ENCODE measurements at places on chromosomes 1 and 21.

DNA sequence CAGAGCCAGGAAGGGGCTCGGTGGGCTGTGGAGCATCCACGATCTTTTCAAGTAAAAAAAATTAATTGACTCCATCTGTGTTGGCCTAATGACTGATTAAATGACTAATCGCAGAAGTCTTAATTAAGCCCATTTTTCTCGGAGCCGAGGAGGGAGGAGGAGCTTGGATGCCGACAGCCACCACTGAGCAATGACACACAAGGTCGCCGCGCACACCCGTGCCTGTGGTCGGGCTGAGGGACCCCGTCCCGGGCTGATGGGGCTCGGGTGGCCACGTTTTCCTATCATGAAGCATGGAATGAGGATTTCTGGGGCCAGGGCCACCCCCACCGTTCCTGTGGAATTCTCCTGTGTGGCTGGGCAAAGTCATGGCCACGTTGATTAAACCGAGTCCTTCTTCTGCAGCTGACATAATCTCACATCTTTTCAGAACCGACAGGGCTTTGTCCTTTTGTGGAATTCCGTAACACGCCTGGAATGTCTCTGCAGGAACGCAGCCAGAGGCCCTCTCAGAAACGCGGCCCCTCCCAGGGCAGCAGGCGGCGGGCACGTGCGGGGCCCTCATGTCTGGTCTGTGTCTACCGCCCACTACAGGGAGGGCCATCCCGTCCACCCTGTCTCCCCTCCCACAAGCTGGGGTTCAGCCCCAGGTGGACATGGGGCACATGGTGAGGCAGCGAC, 60.7 kb downstream of the MORN1 start:
- DNase-seq = no peak

- no peak for DNase-seq
Observed at GRCh38 chr1:171841931-171842761, 848 bp downstream of the DNM3 start.

GRCh38 chr1:28983509-28984310, 69.3 kb downstream of the EPB41 start:
- DNase-seq = no peak

- DNase-seq = no peak
Observed at GRCh38 chr1:203424861-203425662, 50.5 kb upstream of the PRELP start.

- no peak for DNase-seq
Observed at GRCh38 chr1:168086438-168086837, 50.3 kb downstream of the GPR161 start.

- no peak for DNase-seq
Observed at GRCh38 chr1:209516771-209517680, 66.5 kb upstream of the CAMK1G start.

Measured in stimulated activated CD4-positive, alpha-beta T cell treated with anti-CD3 and anti-CD28 coated beads, Interleukin-1b, Interleukin-23, amount 100 ng/mL, for 1 hour (primary cell).